AML-193 (cell line): ENCODE measurements at places on chromosomes 16 and 17.
A peak's percentile ranks its signal among the peaks of the same experiment; 100 is the strongest.

GRCh38 chr17:64255764-64256163 is 7.3 kb downstream of the TEX2 start:
- no peak for DNase-seq

DNA sequence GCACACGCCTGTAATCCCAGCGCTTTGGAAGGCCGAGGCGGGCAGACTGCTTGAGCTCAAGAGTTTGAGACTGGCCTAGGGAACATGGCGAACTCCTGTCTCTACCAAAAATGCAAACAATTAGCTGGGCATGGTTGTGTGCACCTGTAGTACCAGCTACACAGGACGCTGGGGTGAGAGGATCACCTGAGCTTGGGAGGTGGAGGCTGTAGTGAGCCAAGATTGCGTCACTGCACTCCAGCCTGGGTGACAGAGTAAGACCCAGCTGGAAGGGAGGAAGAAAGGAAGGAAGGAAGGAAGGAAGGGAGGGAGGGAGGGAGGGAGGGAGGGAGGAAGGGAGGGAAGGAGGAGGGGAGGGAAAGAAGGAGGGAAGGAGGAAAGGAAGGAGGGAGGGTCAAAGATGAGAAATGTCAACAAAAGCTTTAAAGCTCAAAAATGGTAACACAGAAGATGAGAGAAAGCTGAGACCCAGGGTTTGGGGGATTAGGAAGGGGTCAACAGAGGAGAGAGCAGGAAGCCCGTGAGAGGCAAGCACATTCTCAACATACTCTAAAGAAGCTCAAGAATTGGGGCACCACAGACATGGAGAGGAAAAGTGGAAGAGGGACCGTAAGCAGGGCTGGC is 5.0 kb upstream of the KRT19 start:
- DNase-seq: no peak

DNA sequence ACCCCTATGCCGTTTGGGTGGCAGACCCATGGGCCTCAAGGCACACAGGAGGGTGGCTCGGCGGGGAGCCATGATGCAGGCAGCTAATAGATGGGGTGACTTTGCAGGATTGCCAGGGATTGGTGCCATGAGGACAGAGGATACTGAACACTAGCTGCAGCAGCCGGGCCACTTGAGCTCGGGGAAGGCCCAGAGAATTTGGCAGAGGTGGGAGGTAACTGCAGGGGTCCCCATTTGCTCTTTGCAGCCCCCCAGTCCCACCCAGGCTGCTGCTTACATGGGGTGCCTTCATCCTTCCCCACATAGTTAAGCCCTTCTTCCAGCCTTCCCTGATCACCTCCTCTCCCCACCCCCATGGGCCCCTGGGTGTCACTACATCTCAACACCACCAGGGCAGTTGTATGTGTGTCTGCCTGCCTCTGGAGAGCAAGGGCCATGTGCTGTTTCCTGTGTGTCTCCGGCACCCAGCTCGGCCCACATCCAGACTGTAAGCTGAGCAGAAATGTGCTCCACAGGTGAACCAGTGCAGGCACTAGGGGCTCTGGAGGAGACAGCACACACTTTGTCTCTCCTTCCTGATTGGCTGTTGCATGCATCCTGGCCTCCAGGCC is 52.0 kb downstream of the SREBF1 start:
- no peak for DNase-seq

GRCh38 chr17:80790021-80790765 is 201.4 kb upstream of the CHMP6 start:
- no peak for DNase-seq

- no peak for DNase-seq
These were observed 95.6 kb upstream of the CDYL2 start for GRCh38 chr16:80899809-80900592.

GRCh38 chr17:56715613-56716357 is 117.9 kb downstream of the C17orf67 start:
- DNase-seq: peak; percentile 95

DNA sequence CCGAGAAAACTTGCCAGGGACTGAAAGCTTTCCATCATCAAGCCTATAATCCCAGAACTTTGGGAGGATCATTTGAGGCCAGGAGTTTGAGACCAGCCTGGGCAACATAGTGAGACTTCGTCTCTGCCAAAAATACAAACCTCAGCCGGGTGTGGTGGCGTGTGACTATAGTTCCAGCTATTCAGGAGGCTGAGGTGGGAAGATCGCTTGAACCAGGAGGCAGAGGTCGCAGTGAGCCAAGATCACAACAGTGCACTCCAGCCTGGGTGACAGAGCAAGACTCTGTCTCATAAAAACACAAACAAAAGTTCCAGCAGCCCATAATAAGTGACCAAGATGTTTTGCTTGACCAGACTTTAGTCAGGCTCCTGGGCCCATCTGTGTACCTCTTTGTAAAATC is 1.9 kb downstream of the MEAK7 start:
- no peak for DNase-seq

GRCh38 chr17:79617740-79618382 is 7.0 kb upstream of the RBFOX3 start:
- no peak for DNase-seq

GRCh38 chr17:50283246-50283645 is 9.0 kb downstream of the TMEM92 start:
- no peak for DNase-seq

GRCh38 chr17:58381124-58382035 is 29.4 kb upstream of the SUPT4H1 start:
- no peak for DNase-seq

DNA sequence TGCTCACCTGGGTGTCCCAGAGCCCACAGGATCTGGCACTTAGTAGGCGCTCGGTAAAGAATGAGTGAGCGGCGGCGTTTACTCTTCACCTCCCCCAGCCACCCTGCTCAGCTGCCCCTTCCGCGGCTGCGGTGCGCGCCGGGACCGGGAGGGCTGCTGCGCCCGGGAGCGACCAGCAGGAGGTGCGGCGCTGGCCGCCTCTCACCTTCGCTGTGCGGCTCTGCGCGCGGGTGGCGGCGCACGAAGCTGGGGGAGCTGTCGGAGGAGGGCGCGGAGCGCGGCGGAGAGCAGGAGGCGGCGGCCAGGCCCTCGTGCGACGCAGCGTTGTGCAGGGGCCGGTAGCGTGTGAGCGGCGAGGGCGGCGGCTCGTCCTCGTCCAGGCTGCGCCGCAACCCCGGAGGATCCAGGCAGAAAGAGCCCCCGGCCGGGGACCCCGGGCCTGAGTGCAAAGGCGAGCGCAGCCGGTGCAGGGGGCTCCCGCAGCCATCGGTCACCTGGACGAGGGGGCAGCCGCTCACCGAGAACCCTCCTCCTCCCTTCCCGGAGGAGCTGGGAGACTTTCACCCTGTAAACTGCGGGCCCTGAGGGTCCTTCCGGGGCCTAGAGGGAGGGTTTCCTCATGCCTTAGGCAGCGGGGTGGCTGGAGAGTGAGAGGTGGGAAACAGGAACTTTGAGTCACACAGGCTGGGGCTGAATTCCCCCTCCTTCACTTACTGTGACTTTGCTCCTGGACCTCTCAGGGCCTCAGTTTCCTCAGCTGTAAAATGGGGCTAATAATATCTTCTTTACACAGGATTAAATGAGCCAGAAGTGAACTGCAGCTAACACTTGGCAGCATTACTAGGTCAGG is 12.5 kb downstream of the SAMD14 start:
- DNase-seq: peak; percentile 40

DNA sequence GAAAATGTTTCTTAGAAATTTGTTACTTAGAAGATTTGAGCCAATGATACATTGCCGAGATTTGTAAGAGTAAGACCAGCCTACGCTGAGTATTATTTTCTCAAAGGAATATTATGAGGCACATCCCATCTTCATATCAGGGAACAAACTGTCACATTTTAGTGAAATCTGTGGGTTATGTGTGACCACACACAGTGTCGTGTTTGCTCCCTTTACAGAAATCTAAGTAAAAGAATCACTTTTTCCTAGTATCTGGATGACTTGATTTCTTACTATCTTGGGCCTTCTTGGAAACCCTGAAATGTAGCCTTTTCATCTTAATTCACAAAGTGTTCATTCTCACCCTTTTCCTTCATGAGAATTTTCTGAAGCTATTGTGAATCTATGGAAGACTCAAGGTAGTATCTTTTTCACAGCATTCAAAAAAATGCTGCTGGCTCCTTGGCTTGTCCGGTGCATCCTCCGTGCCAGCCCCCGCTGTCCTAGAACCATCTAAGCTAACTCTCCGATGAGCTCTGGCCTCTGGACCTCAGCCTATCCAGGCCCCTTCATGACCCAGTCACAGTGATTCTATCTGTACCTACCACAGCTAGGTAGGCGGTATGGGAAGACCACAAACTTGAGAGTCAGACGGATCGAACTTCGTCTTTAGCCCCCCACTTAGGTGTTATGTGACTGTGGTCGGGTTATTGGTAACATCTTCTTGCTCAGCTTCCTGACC is 524.3 kb downstream of the MAF start:
- no peak for DNase-seq

- DNase-seq: no peak
These were observed 1.5 kb downstream of the NDRG4 start for GRCh38 chr16:58501242-58502131.

GRCh38 chr16:57775661-57776469 is 26.4 kb downstream of the KIFC3 start:
- no peak for DNase-seq

- peak; percentile 58 for DNase-seq
These were observed 36.8 kb downstream of the CHD9 start for GRCh38 chr16:53091466-53092211.

DNA sequence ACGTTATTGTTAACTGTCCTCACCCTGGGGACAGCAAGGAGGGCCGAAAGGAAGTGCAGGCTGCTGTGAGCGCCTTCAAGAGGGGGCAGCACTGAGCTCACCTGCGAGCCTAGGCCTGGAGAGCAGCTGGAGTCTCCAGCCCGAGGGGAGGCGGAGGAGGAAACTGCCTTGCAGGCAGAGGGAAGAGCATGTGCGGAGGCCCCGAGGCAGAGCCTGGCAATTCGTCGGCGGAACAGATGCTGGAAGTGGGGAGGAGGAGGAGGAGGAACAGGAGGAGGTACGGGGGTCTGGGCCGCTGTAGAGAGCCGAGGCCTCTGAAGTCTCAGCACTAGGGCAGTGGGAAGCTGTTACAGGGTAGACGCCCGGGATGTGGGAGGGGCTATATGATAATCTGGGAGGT is 49.6 kb upstream of the PLCG2 start:
- no peak for DNase-seq

DNA sequence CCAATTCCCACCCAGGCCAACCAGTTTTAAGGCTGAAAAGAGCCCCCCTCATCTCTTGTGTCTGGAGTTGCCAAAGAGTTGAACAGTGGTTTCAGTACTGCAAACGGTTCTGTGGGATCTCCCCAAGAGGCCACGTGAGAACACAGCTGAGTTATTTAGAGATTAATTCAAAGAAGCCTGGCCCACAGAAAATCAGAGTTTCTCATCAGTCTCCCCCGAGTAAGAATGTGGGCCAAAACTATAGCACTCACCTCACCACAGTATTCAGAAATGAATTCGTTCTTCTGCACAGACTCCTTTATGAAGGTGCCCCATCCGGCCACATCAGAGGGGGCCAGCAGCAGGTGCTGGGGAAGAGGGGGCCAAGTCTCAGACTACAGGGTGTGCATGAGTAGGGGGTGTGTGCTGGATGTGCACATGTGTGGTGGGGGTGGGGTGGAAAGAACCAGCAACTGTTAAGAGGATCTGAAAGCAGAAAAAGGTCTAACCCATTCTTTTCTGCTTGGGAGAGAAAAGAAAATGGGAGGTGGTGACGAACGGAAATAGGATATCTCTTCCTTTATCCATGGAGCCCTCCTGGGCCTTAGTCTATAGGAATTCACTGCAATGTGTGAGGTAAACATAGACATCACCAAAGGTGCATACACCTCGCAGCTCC is 22.6 kb downstream of the CNTNAP1 start:
- DNase-seq: no peak

- no peak for DNase-seq
These were observed 15.7 kb upstream of the RNF213 start for GRCh38 chr17:80244871-80245509.

- DNase-seq: no peak
These were observed 6.7 kb downstream of the PERCC1 start for GRCh38 chr16:1437606-1438005.

- DNase-seq: no peak
These were observed 152.2 kb upstream of the NOG start for GRCh38 chr17:56441308-56441707.
